Thoracic aorta (tissue), 2 donors: ENCODE measurements at places on chromosomes 2 and 18.

- no peak for DNase-seq
- H3K4me3 ChIP-seq: no peak overlapping the region
- peaks cover 10% of the 10 kb centered on the region for H3K36me3 ChIP-seq
- H3K4me1 ChIP-seq: no peaks in the 10 kb centered on the region
- H3K27ac ChIP-seq: no peak overlapping the region
- no peaks in the 10 kb centered on the region for H3K27me3 ChIP-seq
Observed at GRCh38 chr2:42607101-42607637, 38.7 kb downstream of the MTA3 start.

GRCh38 chr2:188865681-188866080 lies 108.5 kb upstream of the COL3A1 start:
- no peak for DNase-seq
- no peak overlapping the region for H3K27ac ChIP-seq
- no peaks in the 10 kb centered on the region for H3K36me3 ChIP-seq
- no peak overlapping the region for H3K4me3 ChIP-seq

- H3K27ac ChIP-seq: no peak within 1 kb of the TSS
- H3K36me3 ChIP-seq: no peaks in the 10 kb centered on the region
- H3K4me1 ChIP-seq: peaks cover 11% of the 10 kb centered on the region
- peak within 1 kb of the TSS; percentile 59 for H3K4me3 ChIP-seq
- peaks cover 7% of the 10 kb centered on the region for H3K27me3 ChIP-seq
Observed at GRCh38 chr18:61333271-61333745, at the start of gene CDH20. TSS of gene CDH20 (plus strand) at chr18:61333430.

DNA sequence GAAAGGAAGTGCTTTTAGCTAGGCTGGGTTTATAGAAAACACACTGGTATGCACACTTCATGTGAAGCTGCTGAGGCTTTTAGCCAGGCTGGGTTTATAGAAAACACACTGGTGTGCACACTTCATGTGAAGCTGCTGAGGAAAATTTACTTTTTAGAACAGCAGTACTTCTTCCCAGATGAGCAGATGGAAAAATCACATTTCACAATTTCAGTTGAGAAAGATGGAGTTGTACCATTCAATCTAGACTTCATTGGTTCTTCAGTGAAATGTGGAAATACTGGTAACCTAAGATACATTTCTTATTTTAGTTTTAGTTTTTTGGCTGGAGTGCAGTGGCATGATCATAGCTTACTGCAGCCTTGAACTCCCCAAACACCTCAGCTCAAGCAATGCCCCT lies 11.1 kb downstream of the SNTG2 start:
- H3K4me3 ChIP-seq: no peak overlapping the region
- H3K27ac ChIP-seq: no peak overlapping the region
- H3K4me1 ChIP-seq: no peaks in the 10 kb centered on the region
- no peaks in the 10 kb centered on the region for H3K27me3 ChIP-seq
- no peaks in the 10 kb centered on the region for H3K36me3 ChIP-seq
- no peak for DNase-seq

- DNase-seq: no peak
- H3K27me3 ChIP-seq: no peaks in the 10 kb centered on the region
- no peaks in the 10 kb centered on the region for H3K36me3 ChIP-seq
- H3K4me3 ChIP-seq: no peak overlapping the region
Observed at GRCh38 chr2:239745386-239746227, 279.5 kb downstream of the NDUFA10 start.

- no peak overlapping the region for H3K27ac ChIP-seq
- H3K4me3 ChIP-seq: no peak overlapping the region
- H3K27me3 ChIP-seq: no peaks in the 10 kb centered on the region
- H3K36me3 ChIP-seq: no peaks in the 10 kb centered on the region
Observed at GRCh38 chr2:78541088-78541450, 484.4 kb upstream of the REG3G start.

DNA sequence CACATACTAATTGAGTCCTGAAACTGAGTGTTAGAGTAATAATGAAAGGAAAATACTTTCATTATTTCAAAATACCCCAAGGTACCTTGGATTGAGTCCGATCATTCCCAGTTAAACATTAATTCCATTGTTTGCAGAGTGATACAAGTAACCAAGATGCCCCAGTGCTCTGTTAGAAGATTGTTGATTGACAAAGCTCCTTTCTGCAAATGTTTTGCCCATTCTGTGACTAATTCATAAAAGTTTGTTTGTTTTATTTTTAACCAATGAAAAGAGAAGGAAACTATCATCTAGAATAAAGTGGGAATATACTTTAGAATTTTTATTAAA lies 124.0 kb downstream of the GULP1 start:
- no peak overlapping the region for H3K27ac ChIP-seq
- no peaks in the 10 kb centered on the region for H3K27me3 ChIP-seq
- peaks cover 26% of the 10 kb centered on the region for H3K4me1 ChIP-seq
- H3K36me3 ChIP-seq: no peaks in the 10 kb centered on the region

DNA sequence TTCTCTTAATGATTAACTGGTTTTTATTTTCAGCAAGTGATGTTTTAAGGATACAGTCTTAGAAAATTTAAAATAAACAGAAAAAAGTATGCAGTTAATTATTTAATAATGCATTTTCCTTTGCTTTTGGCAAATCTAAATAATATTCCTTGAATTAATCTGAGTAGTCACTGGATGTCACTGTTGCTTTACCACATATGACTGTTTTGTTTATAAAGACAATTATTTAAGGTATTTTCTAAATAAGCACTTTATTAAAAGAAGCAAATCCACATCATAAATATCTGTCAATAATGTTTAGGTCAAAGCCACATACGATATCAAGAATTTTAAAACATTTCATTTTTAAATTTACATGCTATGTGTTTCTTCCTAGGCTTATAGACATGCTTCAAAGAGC lies 40.6 kb upstream of the TFPI start:
- no peak overlapping the region for H3K27ac ChIP-seq
- H3K36me3 ChIP-seq: no peaks in the 10 kb centered on the region
- no peak overlapping the region for H3K4me3 ChIP-seq
- no peaks in the 10 kb centered on the region for H3K27me3 ChIP-seq
- DNase-seq: no peak
- no peaks in the 10 kb centered on the region for H3K4me1 ChIP-seq

GRCh38 chr18:5879479-5879882 lies 15.8 kb downstream of the TMEM200C start:
- H3K27ac ChIP-seq: no peak overlapping the region
- H3K4me3 ChIP-seq: no peak overlapping the region
- H3K4me1 ChIP-seq: no peaks in the 10 kb centered on the region

DNA sequence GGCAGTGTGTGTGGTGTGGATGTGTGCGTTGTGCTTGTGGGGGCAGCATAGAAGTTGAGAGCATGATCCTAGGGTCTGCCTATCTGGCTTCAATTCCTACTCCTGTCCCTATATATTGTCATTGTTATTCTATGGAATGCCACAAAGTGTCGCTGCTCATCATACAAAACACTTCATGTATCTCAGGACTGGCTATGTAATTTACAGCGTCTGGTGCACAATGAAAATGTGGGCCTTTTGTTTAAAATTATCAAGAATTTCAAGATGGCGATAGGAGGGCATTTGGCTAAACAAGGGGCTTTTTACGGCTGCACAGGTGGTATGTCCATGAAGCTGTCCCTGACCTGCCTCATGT lies 3.4 kb downstream of the SERPINB2 start:
- DNase-seq: no peak
- H3K27me3 ChIP-seq: no peaks in the 10 kb centered on the region
- no peak overlapping the region for H3K27ac ChIP-seq
- no peak overlapping the region for H3K4me3 ChIP-seq

GRCh38 chr2:16033032-16033293 lies 92.6 kb downstream of the MYCN start:
- H3K4me3 ChIP-seq: no peak overlapping the region
- DNase-seq: no peak
- no peaks in the 10 kb centered on the region for H3K4me1 ChIP-seq
- H3K36me3 ChIP-seq: no peaks in the 10 kb centered on the region
- no peaks in the 10 kb centered on the region for H3K27me3 ChIP-seq
- no peak overlapping the region for H3K27ac ChIP-seq

GRCh38 chr2:66433945-66434678 lies 813 bp upstream of the MEIS1 start:
- no peaks in the 10 kb centered on the region for H3K27me3 ChIP-seq
- no peak for DNase-seq
- H3K4me1 ChIP-seq: no peaks in the 10 kb centered on the region

DNA sequence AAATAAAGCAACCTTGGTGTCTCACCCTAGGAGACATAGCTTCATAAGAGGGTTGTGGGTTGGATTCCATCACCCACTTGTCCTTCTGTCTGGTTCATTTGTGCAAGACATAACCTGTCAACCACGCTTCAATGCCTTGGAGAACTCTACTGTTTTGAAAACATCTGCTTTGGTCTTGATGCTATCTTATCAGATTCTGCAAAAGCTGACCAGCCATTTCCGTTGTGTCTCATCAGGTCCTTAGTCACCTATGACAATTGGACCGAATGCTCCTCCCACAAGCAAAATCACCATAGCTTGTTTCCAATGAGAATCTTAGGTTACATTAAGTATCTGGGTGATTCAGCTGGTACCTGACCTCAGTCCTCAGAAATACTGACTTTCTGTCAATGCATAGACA lies 35.4 kb downstream of the STAT4 start:
- no peak for DNase-seq
- no peak overlapping the region for H3K27ac ChIP-seq
- no peaks in the 10 kb centered on the region for H3K36me3 ChIP-seq
- H3K4me1 ChIP-seq: no peaks in the 10 kb centered on the region
- no peak overlapping the region for H3K4me3 ChIP-seq
- H3K27me3 ChIP-seq: no peaks in the 10 kb centered on the region

DNA sequence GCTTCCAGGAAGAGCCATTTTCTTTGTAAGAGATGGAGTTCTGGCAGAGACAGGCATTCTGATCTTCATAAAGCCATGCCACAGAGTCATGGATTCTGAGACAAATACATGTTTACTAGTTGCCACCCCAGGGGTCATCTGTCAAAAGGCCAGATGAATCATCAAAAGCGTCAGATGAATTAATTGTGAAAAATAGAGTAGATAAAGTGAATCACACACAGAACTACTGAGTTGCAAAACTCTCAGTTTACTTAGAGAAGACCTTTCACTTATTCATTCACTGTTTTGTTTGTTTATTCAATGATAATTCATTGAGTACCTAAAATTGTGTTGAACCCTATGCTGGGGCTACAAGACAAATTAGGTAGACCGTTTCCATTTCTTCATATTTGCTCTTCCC lies 157.7 kb upstream of the SERPINE2 start:
- no peaks in the 10 kb centered on the region for H3K27me3 ChIP-seq
- no peaks in the 10 kb centered on the region for H3K4me1 ChIP-seq
- H3K36me3 ChIP-seq: no peaks in the 10 kb centered on the region
- no peak overlapping the region for H3K4me3 ChIP-seq
- H3K27ac ChIP-seq: no peak overlapping the region

DNA sequence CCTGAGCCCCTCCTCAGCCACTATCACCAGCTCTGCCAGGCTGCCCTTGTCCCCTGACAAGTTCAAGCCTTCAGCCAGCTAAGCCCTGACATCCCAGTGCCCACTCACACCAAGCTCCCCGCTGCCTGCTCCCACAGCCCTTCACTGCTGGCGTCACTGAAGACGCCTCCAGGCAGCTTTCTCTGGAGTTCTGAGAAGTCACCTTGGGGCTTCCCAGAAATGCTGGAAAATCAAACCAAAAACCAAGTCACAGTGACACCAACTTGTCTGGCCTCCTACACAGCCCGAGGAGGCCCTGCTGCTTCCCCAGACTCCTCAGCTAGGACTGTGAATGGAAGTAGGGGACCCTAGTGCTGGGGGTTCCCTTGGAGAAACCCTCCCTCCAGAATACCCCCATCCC lies 2.2 kb upstream of the TNS1 start:
- peak overlapping the region; percentile 89 for H3K27ac ChIP-seq
- H3K36me3 ChIP-seq: no peaks in the 10 kb centered on the region
- no peaks in the 10 kb centered on the region for H3K27me3 ChIP-seq
- no peak for DNase-seq
- H3K4me1 ChIP-seq: peaks cover 71% of the 10 kb centered on the region

- H3K27ac ChIP-seq: peak within 1 kb of the TSS; percentile 8
- H3K4me3 ChIP-seq: peak within 1 kb of the TSS; percentile 83
- DNase-seq: no peak
- H3K27me3 ChIP-seq: no peaks in the 10 kb centered on the region
Observed at GRCh38 chr2:184598316-184599053, at the start of gene ZNF804A. TSS of gene ZNF804A (plus strand) at chr2:184598529. CDS start at chr2:184598960, 431 bp downstream.

GRCh38 chr2:156909983-156910382 lies 347.5 kb upstream of the GALNT5 start:
- DNase-seq: no peak
- no peak overlapping the region for H3K4me3 ChIP-seq
- H3K27ac ChIP-seq: no peak overlapping the region
- no peaks in the 10 kb centered on the region for H3K36me3 ChIP-seq
- no peaks in the 10 kb centered on the region for H3K27me3 ChIP-seq

DNA sequence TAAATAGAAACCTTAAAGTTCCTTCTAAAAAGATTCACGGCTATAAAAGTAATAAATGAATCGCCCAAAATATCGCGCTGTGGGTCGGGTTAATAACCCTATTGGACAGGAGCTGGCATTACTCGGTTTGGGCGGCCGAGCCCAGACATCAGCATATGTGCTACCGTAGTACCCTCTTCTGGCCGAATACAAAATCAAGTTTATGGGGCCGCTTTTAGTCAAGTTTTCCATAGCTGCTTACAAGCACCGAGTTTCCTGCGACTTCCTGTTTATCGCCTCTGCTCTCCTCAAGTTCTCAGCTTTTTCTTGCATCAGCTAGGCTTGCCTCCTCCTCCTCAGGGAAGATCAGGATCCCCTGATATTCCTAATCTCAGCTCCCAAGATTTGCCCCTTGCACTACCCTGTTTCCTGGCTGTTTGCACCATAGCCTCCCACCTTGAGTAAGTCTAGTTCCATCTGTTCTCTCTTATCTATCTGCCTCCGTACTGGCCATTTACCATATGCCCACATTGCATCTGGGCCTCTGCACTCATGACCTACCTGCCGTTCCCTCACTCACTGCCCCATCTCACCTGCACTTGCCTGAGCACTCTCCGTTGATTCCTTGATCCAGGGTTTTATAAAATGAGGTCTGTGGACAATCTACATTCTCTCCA lies 56.1 kb downstream of the SLC35F5 start:
- H3K27ac ChIP-seq: no peak overlapping the region
- no peak overlapping the region for H3K4me3 ChIP-seq
- no peaks in the 10 kb centered on the region for H3K36me3 ChIP-seq
- H3K4me1 ChIP-seq: no peaks in the 10 kb centered on the region
- H3K27me3 ChIP-seq: no peaks in the 10 kb centered on the region

- H3K36me3 ChIP-seq: no peaks in the 10 kb centered on the region
- peak; percentile 76 for DNase-seq
- no peaks in the 10 kb centered on the region for H3K27me3 ChIP-seq
Observed at GRCh38 chr2:170525566-170525900, 189.6 kb upstream of the SP5 start.

DNA sequence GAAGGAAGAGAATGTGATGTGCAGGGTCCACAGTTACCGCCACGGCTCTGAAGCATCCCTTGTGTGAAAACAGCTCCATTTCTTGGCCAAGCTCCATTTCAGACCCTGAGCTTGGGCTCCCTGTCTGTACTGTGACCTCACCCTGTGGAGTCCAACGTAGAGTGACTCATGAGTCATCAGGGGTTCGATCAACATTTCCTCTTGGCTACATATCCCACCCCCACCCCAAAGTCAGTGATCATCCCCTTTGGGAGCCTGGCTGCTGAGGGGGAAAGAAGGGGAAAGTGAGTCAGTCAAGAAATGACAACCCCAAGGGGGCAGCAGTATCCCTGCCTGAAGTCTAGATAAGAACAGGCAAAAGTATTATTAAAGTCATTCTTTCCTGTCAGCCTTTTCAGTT lies 62.2 kb downstream of the PAPOLG start:
- H3K27me3 ChIP-seq: no peaks in the 10 kb centered on the region
- H3K4me3 ChIP-seq: no peak overlapping the region
- H3K36me3 ChIP-seq: no peaks in the 10 kb centered on the region
- DNase-seq: no peak
- no peaks in the 10 kb centered on the region for H3K4me1 ChIP-seq

GRCh38 chr18:9739516-9739915 lies 31.4 kb downstream of the RAB31 start:
- no peak for DNase-seq
- no peak overlapping the region for H3K4me3 ChIP-seq
- peaks cover 29% of the 10 kb centered on the region for H3K4me1 ChIP-seq
- no peaks in the 10 kb centered on the region for H3K36me3 ChIP-seq
- no peak overlapping the region for H3K27ac ChIP-seq
- no peaks in the 10 kb centered on the region for H3K27me3 ChIP-seq
